Renal cortical epithelial cell (primary cell): ENCODE measurements at places on chromosomes 11 and 22. TPM values are rescaled to one million over a fixed set of nuclear protein-coding genes. Genes with fewer than 3 reads are reported as not detected.

DNA sequence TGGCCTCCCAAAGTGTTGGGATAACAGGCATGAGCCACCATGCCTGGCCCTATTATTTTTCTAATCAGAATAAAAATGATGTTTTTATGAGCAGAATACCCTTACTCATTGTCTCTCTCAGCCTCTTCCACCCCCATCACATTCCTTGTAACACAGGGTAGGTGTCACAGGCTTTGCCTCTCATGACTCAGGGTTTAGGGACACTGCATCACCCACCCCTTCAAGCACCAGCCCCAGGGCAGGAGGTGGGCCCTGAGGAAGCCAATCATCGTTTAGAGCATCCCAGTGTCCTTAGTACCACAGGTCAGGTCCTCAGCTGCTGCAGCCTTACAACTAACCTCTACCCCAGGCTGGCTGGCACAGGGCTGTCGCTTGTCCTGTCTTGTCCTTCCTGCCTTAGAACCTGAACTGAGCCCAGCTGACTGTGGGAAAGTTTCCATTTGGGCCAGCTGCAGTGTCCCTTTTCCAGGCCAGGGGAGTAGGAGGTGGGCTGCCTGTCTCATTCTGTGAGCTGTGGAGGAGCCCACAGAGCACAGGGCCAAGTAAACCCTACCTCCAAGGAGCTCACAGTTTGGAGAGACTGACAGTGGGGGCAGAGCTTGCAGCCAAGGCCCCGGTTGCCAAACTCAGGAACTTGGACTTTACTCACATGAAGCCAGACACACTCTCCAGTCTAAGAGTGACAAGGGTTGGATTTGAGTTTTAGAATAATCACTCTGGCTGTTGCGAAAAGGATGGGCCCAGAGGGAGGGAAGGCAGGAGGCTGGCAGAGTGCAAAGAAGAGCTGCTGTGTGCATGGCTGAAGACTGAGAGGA lies 19.5 kb upstream of the UVRAG start:
- no peak for DNase-seq

DNA sequence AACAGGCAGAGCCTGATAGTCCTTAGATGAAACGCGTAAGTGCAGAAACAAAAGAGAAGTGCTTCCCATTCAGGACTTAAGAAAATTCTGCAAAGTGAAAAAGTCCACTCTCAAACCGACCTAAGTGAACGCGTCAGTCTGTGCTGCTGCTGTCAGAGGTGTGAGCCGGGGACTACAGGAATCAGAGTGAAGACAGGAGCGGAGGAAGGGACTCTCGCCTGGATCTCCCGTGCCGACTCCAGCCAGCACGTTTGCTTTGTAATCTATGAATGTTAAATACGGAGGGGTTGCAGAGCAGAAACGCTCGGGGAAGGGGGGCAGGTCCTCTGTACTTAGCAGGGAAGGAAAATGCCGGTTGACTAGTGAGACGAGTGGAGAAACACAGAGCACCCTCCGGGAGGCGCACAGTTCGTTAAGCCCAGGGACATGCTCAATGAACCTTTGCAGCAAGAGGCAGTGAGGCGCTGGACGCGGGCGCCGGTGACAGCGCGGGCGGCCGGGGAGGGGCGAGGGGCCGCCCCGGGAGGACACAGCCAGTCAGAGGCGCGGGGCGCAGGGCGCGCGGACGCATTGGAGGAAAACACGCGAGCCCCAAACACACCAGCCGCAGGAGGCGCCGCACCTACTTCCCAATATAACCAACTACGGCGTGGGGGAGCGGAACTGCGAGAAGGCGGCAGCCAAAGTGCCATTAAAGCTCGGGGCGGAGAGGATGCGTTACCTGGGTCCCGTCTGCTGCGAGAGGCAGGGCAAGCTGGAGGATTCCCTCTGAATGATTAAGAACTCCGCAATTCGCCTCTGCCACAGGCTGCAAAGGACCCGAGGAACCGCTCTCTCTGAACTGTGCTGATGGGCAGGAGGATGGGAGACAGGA lies at the start of gene CNTN5:
TSS of gene CNTN5 (plus strand) at position 598 of the 874 bp plus-strand sequence.
- DNase-seq, result peak; percentile 24

The OR52A1 gene
- not detected in 2 replicates for total RNA-seq

The MS4A14 gene
- total RNA-seq, result not detected in 2 replicates

The DENND6B gene
- 2.4 and 11.9 TPM in 2 replicates for total RNA-seq
